ENCODE measurements at places on chromosomes 4 and X.

DNA sequence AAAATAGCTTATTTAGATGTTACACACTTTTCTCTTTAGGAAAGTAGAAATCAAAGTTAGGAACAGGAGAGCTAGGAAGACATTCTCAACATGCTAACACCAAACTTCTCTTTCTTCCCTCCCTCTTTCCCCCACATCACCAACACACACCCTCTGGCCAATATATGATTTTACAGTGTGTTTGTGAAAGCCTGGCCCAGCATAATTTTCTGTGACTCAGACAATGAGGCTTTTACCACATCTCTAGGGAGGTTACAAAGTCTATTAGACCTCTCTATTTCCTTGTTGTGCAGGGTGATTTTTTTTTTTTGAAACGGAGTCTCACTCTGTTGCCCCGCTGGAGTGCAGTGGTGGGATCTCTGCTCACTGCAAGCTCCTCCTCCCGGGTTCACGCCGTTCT is 189.9 kb downstream of the AASDH start:
- no peak for DNase-seq

DNA sequence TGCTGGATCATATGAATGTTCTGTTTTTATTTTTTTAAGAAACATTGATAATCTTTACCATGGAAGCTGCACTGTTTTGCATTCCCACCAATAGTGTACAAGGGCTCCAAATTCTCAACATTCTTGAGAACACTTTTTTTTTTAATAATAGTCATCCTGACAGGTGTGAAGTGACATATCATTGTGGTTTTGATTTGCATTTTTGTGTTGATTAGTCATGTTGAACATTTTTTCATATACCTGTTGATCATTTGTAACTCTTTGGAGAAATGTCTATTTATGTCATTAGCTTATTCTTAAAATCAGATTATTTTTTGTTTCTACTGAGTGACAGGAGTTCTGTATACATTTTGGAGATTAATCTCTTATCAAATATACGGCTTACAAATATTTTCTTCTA is 408.5 kb downstream of the GLUD2 start:
- no peak for DNase-seq

DNA sequence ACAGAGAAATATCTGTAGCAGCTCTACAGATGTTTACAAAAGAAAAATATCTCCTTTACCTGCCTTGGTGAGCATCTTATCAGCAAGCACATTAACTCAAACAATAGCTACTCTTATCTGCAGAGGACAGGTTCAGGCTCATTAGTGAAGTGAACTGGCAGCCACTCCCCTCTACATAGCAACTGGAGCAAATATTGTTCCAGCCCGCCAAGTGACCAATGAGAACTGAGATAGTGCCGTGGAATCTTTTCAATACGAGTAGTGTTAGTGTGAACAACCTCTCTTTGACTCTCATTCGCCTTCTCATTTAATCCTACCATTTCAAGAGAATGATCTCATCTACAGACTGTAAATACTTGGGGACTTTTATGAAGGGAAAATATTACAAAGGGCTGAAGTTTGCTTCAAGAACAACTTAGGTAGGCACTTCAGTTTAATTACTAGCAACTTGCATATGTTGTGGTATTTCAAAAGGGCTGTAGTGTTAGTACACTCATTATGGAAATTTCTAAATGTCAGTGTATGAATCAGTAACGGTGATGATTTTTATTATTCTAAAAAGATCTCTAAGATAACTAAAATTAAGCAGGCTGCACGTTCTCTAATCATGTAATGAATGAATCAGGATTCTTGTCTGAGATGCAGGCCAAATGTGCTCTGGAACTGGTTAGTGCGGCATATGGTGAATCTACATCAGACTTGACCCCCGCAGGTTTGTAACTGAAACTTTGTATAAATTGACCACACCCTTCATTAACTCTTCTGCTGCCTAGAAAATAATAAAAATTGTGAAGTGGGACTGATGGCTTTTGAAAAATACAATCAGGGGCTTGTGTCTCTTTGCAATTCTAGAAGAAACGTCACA is 72.4 kb downstream of the PALLD start:
- no peak for DNase-seq

DNA sequence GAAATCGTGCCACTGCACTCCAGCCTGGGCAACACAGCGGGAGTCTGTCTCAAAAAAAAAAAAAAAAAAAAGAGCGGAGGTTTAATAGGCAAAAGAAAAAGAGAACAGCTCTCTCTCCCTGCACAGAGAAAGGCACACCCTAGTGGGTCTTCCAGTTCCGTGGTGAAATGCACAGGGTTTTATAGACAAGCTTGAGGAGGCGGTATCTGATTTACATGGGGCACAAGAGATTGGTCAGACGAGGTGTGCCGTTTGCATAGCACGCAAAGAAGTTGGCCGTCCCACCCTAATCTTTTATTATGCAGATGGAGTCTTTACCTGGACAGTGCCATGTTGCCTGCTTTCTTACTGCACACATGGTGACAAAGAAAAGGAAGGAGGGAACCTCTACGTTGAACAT is 33.5 kb upstream of the REST start:
- no peak for DNase-seq

DNA sequence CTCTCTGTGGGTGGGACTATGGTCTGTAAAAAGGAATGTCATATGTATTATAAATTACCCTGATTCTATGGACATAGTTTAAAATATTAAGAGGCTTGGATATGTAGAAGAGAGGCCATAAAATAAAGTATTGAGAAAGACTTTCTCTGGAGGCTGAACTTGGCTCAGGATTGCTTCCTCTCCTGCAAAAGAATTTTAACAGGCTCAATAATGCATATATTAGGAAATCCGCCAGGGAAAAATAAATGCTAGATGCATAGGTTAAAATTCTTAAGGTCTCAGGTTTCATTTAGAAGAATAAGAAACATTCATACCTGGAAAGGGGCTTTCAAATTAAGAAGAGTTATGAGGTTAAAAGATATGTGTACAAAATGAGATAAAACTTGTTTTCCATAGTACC is 424.3 kb downstream of the ARAP2 start:
- DNase-seq = no peak

DNA sequence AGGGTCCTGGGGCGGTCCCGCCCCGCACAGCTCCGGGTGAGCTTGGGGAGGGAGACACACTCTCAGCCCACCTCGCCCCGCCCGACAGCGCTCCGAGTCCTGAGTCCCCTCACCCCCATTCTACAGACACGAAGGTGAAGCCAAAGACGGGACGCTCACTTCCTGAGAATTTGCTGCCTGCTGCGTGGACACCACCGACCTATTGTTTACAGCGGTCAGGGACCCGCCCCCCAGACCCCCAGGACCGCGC is 796 bp upstream of the ZNF141 start:
- no peak for DNase-seq

DNA sequence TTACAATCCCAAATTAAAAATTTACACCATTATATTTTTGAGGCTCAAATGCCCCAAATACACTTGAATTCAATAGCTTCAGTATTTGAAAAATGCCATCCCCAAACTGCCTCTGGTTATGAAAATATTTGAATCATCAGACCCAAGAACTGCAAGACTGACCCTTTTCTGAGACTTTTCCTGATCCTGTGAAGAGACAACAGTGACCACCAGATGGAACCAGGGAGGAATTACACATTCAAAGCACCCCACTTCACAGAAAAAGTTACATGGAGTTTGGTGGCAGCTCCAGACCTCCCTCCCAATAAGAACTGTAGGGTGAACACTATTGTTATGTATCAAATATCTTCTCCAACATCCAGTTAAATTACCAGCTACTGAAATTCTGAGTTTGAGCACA is 44.0 kb upstream of the SCD5 start:
- DNase-seq = no peak

DNA sequence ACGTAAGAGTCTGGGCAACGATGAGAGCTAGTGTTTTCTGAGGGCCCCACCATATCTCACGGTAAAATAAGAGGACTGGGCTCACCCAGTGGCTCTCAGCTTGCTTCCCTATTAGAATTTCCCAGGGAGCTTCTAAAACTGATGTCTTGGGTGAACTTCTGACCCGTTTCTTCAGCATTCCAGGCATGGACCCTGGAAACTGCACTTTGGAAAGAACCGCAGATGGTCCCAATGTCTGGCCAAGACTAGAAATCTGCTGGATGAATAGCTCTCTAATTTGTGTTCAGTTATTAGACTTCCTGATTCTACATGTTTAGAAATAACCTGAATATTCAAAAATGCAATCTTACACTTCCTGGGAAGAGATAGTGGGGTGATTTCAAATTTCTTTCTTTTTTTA is 127.8 kb downstream of the ANOS1 start:
- DNase-seq = no peak

DNA sequence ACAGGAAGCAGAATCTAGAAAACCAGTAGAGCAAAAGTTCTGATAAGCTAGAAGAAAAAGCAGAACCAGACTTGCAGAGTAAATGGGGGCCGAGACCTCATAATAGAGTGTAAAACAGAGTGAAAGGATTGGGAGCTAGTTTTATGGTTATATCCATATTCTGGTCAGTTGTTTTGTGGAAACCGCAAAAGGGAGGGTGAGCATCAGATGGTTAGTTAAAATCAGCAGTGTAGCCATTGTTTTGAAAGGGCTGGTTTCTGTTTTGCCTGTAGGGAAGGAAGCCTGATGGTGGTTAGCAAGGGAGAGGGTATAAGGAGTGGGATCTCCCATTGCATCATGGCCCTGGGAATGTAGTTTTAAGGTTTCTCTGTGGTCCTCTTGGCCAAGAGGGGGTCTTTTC is 17.2 kb upstream of the CCNI start:
- DNase-seq = no peak

DNA sequence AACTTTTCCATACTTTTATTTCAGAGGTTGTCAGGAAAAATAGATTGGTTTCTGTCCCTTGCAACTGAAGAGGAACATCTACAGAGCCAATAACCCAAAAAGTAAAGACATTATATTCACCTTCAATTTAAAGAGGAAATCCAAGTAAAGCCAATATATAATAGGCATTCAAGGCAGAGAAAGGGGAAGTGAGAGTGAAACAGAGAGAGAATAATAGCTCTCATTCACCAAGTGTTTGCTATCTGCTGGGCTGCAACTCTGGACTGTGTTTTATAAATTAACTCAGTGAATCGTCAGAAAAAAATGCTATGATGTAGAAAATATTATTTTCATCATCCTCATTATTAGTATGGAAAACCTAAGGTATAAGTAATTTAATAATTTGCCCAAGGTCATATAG is 448.5 kb downstream of the TRAM1L1 start:
- DNase-seq = no peak

DNA sequence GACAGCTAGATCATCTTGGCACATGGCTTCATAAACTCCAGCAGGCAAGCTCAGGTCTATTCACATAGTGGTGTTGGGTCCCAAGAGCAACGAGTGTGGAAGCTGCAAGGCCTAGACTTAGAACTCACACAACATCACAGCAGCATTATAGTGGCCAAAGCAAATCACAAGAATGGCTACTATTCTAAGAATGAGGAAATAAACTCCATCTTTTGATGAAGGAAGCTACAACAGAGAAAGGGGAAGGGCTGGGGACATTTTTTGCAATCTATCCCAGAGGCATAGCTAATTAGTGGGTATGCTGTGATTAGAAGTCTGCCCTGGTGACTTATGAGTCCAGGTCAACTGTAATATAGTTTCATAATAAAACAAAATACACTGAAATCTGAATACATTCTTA is 42.9 kb upstream of the TAB3 start:
- no peak for DNase-seq

DNA sequence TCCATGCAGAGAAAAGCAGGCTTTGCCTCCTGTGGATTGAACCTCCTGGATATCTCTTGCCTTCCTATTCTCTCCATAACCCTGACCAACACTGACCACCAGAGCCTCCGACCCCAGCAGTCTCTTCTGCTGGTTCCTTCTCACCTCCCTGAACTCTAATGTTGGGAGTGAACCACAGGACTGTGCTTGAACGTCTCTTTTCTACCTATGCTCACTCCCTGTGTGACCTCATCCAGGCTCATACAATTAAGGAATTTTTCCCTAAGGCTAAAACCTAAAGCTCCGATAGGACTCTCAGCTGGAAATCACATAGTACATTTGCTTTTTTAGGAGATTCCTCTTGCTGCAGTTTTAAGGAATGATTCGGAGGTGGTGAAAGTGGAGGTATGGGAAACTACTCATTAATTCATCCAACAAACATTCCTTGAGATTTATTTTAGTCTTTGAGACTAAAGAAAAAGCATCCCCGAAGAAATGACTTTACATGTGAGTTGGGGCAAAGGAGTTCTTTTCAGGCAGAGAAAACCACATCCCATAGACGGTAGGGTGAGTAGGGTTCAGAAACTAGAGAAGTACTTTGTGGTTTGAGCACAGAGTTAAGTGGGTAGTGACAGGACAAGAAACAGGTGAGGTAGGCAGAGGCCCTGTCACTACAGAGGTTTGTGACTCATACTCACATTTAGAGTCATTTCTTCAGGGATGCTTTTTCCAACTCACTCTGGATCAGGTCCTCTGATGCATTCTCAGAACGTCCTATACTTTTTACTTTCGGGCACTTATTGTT is 30.8 kb downstream of the NDNF start:
- no peak for DNase-seq

DNA sequence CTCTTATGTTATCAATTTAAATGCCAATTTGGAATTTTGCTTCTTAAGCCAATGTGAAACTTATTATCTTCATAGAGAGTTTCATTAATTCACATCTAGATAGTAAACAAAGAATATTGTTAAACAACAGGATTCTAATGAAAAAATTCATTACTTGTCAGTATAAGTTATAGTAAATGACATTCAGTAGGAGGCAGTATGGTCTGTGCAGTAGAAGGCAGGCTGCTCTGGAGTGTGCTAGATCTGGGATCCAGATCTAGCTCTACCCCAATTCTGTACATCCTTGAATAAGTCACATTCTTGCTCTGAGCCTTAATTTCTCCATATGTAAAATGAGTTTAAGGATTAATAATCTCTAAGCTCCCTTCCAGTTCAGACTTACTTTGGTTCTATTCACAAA is 202.7 kb upstream of the POU3F4 start:
- no peak for DNase-seq

DNA sequence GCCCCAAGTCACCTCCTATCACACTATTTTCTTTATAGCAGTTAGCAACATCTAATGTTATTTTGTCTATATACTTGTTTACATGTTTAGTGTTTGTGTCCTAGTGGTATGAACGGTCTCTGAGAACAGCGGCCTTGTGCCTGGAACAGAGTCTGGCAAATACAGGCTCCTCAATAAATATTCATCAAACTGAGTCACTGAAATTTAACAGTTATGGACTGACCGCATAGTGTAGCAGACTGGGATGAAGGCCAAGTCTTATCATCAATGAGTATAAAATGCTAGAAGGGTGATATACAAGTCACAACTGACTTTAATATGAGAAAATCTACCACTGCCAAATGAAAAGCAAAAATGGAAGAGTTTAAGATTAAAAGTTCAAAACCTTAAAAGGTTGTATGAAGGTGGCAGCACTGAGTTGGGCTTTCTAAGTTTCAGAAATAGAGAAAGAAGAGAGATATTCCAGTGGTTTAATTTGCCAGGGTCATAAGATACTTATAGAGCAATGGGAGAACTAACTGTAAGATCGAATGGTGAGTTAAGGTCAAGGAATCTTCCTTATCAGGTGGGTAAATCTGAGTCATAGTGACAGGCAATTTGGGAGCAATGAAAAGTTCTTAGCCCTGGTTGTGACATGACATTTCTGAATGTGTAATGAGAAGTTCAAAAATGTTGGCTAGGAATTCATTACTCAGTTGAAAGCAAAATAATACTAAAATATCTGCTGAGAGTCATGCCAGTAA is 34.9 kb downstream of the ELOVL6 start:
- no peak for DNase-seq

- DNase-seq = no peak
Observed at GRCh38 chr4:124483048-124483906, 229.3 kb downstream of the ANKRD50 start.

Measured in stimulated activated CD4-positive, alpha-beta T cell treated with anti-CD3 and anti-CD28 coated beads, TNF-alpha, amount 100 ng/mL, for 48 hours (primary cell).